ENCODE measurements at places on chromosomes 4 and X.

- peak; percentile 23 for DNase-seq
Observed at GRCh38 chrX:19017271-19017670, 33.4 kb upstream of the PHKA2 start.

- DNase-seq: no peak
Observed at GRCh38 chr4:145819101-145819852, 119.3 kb downstream of the ZNF827 start.

DNA sequence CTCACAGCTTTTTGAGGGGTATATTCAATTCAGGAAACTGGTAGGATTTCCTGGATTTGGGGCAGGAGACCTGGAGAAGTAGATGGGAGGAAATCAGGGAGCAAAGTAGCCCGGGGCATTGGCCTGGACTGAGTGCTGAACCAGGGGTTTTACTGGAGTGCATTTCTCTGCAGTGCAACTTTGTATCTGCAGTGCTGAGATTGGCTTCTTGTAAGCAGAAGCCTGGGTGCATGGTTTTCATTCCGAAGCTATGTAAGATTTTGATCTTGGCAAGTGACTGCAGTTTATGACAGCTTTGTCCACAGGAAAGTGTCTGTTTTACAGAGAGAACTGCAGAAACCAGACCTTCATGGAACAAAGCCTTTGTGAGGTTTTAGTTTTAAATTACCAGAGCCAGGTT is 158.3 kb downstream of the SPCS3 start:
- DNase-seq: peak; percentile 28

DNA sequence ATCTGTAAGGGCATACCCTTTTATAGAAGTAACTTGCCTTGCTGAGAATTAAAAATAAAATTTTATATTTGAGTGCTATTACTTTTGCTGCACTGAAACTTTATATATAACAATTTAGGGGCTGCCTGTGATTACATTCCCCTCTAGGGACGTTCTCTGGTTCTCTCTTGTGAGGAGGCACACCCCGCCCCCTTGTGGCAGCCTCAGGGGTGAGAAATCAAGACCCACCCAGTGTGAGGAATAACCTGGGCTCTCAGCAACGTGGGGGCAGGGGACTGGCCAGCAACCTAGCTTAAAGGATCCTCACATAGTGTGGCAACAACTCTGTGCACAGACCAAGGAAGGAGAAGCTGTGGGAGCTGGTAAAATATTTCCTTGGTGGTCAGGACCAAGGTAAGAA is 43.7 kb downstream of the MAGEA9 start:
- DNase-seq: no peak

- DNase-seq: no peak
Observed at GRCh38 chr4:134720030-134720429, 518.4 kb upstream of the PABPC4L start.

- no peak for DNase-seq
Observed at GRCh38 chrX:131273011-131273410, 16.1 kb downstream of the IGSF1 start.
